Kidney (tissue), 22 donors: ENCODE measurements at places on chromosomes 12 and 14. TPM values are rescaled to one million over a fixed set of nuclear protein-coding genes. Genes with fewer than 3 reads are reported as not detected.

ANAPC5 gene
- 85.1 TPM for polyA plus RNA-seq

KRT81 gene
- not detected for polyA plus RNA-seq

KLRG1 gene
- polyA plus RNA-seq: 3.2 TPM

OR2AP1 gene
- polyA plus RNA-seq: not detected

GLT8D2 gene
- 7.0 TPM for polyA plus RNA-seq

IFNG-AS1 gene
- not detected for polyA plus RNA-seq

CHGA gene
- 6.6 TPM for polyA plus RNA-seq

PTPRO gene
- 44.0 TPM for polyA plus RNA-seq

KCNA5 gene
- polyA plus RNA-seq: 1.8 TPM

LRRK2 gene
- 8.6 TPM for polyA plus RNA-seq

DEPDC4 gene
- polyA plus RNA-seq: 1.1 TPM

CBLN3 gene
- 2.6 TPM for polyA plus RNA-seq

BHLHE41 gene
- polyA plus RNA-seq: 2.2 TPM

BTBD6 gene
- 33.3 TPM for polyA plus RNA-seq

KRT72 gene
- not detected for polyA plus RNA-seq

RD3L gene
- polyA plus RNA-seq: not detected

SEC23A gene
- polyA plus RNA-seq: 10.9 TPM

OR4Q2 gene
- polyA plus RNA-seq: not detected

AQP2 gene
- polyA plus RNA-seq: 666 TPM
